ENCODE measurements at places on chromosomes 2 and 18.

- no peak for DNase-seq
Observed at GRCh38 chr2:44579115-44579836, 217.5 kb downstream of the CAMKMT start.

DNA sequence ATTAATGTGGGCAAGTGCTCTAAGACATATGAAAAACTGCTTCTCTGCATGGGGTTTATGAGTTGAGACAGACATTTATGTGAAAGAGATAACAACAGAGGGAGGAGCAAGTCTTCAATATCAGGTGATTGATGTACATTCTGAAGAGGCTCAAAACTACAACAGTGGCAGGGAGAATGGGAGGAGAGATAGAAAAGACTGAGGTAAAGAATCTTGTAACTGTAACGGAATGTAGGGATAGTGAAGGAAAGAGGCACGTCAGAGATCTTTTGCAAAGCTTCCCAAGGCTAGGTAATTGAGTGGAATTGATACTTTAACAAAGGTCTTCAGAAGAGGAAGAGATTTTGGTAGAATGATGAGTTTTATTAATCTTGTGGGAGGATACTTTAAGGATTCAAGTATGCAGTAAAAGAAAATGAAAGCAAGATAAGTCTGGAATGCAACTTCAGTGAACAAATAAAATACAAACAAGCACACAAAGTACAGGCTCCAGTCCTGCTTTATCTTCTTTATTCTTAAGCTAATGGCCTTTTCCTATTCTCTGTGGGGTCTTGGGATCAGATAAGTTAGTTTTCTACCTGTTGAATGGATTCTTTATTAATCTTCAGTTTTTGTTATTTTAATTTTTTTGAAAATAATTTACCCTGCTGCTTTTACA, 15.0 kb downstream of the SMAD4 start:
- DNase-seq, result no peak

- no peak for DNase-seq
Observed at GRCh38 chr2:118292991-118293390, 204.7 kb downstream of the INSIG2 start.

- no peak for DNase-seq
Observed at GRCh38 chr2:25411281-25411680, 69.6 kb upstream of the DNMT3A start.

DNA sequence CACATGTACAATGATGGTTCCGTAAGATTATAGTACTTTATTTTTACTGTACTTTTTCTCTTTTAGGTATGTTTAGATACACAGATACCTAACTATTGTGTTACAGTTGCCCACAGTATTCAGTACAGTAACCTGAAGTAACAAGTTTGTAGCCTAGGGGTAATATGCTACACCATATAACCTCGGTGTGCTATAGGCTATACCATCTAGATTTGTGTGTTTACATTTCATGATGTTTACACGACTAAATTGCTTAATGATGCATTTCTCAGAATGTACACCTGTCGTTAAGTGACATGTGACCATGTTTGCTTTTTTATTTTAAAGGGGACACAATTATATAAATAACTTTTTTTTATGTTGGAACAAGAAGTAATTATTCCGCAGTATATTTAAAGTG, 34.5 kb downstream of the PIK3C3 start:
- no peak for DNase-seq
